ENCODE measurements at places on chromosomes 2 and 18.

DNA sequence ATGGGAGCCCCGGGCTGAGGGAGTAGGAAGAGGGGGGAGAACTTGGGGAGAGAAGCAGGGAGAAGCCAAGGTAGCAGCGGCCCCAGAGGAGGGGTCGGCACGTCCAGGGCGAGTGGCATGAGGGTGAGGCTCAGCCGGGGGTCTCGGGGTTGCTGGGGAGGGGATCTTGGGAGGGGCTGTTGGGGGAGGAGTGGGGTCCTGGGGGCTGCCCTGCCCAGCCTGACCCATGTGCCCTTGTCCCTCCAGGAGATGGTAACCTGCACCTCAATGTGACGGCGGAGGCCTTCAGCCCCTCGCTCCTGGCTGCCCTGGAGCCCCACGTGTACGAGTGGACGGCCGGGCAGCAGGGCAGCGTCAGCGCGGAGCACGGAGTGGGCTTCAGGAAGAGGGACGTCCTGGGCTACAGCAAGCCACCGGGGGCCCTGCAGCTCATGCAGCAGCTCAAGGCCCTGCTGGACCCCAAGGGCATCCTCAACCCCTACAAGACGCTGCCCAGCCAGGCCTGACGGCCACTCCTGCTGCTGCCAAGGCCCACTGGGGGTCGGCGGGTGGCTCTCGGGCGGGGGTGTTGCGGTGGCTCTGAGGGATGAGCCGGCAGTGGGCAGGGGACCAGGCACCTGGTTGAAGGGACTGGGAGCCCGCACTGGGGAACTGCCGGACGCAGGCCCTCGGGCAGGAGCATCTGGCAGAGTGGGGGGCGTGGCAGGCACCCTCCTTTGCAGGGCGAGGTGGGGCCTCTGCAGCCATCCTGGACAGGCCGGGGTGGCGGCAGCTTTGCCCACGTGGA lies 9.0 kb upstream of the GAL3ST2 start:
- DNase-seq, result no peak

- no peak for DNase-seq
These were observed 337.6 kb downstream of the IRS1 start for GRCh38 chr2:226461981-226462380.

- no peak for DNase-seq
These were observed 119.5 kb upstream of the MCFD2 start for GRCh38 chr2:47034973-47035609.

GRCh38 chr2:161905389-161906046 lies 168.5 kb downstream of the DPP4 start:
- no peak for DNase-seq

DNA sequence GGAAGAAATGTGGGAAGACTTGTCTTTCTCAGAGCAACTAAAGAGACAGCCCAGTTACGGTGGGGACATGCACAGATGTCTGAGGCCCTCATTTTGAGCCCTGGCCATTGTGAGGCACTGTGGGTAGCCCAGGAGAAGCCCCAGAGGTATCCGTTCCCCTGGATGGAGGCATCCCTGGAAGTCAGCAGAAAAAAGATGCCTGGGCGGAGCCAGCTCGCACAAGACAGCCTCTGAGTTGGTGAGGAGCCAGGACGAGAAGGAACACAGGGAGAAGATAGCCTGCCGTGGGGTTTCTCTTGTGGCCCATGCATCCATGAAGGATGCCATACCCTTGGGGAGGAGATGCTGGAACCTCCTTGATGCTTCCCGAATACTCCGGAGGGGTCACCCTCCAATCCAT lies 56.9 kb upstream of the SEMA4C start:
- DNase-seq, result no peak

DNA sequence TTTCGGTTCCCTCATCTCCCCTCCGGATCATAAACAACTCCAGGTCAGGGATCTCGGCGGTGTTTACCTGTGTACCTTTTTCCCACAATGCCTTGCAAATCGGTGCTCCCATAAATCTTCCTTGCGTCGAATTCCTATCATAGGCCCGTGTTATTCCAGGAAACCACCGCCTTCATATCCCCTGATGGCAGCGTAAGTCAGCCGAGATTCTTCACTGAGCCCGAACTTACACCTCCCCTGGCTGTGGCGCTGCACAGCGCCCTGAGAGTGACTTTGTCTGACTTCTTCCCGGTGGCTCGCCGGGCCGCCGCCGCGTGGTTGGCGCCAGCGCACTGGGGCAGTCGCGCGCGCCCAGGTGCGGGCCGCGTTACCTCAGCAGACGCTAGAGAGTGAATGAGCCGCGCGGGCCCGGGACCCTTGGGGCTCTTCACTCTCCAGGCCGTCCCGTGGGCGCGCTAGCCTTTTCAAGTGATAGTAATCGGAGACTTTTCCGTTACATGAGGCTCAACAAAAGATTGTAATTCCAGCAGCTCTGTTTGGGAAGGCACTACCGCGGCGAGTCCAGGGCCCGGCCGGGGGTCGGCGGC lies 101.6 kb downstream of the SPTBN1 start:
- no peak for DNase-seq

- DNase-seq, result no peak
These were observed 232.8 kb downstream of the CELF4 start for GRCh38 chr18:37332628-37333420.

- DNase-seq, result no peak
These were observed 67.0 kb downstream of the EIF5B start for GRCh38 chr2:99404039-99404796.

DNA sequence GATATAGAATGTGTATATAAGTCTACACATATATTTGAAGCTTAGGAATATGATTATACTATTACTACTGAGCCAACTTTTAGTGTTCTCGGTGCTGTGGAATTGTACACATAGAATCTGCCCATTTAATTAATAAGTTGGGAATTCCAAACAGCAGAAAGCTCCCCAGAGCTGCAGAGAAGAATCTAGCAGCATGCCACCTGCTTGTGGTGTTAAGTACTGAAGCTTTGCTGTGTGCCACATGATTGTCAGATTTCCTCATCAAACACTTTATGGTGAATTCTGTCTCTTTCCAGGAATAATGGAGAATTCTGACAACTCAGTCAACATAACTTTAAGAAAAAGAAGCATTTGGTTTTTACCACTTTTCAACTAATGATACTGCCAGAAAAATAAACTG lies 117.8 kb downstream of the WDSUB1 start:
- DNase-seq, result no peak

All from thoracic aorta (tissue), 2 donors.